Stimulated activated CD8-positive, alpha-beta memory T cell treated with anti-CD3 and anti-CD28 coated beads, Interleukin-7, amount 100 ng/mL, for 1 hour (primary cell): ENCODE measurements at places on chromosomes 11 and 22.

DNA sequence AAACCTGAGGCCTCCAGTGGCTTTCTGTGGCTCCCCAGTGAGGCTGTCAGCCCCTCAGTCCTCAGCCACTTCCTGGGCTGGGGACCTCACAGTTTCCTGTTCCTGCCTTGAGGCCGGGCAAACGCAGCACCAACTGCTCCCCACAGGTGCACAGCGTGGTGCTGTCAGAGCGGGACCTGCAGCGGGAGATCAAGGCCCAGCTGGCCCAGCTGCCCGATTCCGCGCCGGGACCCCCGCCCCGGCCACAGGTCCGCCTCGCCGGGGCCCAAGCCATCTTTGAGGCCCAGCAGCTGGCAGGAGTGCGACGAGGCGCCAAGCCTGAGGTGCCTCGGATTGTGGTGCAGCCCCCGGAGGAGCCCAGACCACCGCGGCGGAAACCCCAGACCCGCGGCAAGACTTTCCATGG lies 5.4 kb downstream of the TBC1D10C start:
- no peak for DNase-seq

- no peak for DNase-seq
Measured at GRCh38 chr11:83235825-83236224, 42.3 kb downstream of the ANKRD42 start.

DNA sequence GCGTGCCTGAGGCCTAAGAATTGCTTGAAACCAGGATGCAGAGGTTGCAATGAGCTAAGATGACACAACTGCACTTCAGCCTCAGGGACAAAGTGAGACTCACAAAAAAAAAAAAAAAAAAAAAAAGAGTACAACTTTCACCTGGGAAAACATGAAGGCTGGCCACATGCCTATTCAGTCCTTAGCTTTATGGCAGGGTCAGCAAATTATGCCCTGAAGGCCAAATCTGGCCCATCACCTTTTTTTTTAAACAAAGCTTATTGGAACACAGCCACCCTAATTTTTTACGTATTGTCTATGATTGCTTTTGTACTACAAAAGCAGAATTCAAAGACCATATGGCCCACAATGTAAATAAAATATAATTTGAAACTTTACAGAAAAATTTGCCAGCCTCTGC lies 8.2 kb downstream of the FSHB start:
- no peak for DNase-seq

DNA sequence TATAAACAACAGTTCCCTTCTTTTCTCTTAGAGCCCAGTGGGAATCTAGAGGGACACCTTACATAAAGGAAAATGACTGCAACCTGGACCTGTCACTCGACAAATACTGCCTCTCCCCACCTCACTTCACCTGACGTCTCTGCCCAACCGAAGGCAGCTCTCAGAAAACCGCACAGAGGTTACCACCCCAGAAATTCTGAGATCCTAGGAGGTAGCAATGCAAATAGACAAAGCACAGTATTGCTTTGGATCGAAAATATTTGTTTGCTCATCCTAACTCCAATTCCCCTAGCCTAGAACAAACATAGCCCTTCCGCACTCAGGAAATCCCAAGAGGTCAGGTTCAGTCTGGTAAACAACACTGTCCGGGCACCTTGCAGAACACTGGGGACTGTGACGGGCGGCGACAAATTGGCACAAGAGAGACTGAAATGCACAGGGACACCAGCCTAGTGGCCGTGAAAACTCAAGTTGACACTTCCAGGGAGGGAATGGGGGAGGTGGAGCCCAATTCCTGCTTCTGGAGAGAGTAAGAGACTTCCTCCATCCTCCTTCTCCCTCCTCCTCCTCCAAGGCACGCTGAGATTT lies 420 bp upstream of the TRIM44 start:
- DNase-seq = no peak

DNA sequence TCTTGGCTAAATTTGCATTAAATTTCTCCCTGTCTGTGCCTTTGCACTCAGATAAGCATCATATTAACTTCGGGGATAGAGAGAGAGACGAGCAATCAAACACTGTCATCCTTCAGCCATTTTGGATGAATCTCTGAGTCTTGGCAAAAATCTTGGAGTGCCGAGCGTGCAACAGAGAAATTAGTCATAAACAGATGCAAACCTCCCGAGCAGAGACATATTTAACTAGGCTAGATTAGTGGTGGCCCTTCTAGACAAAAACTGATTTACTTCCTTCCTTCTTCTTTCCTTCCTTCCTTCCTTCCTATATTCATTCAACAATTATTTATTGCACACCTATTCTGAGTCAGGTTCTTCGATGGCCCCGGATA lies 114.4 kb upstream of the BLID start:
- DNase-seq = no peak

GRCh38 chr11:405954-406795 lies 8.6 kb downstream of the SIGIRR start:
- DNase-seq = no peak

- no peak for DNase-seq
Measured at GRCh38 chr11:63240791-63241379, 2.5 kb downstream of the SLC22A25 start.

- no peak for DNase-seq
Measured at GRCh38 chr11:92688416-92688815, 281.0 kb upstream of the MTNR1B start.

GRCh38 chr11:14070896-14071295 lies 108.4 kb downstream of the SPON1 start:
- DNase-seq = no peak

GRCh38 chr11:121591405-121592033 lies 138.8 kb upstream of the SORL1-AS1 start:
- peak; percentile 48 for DNase-seq

- no peak for DNase-seq
Measured at GRCh38 chr11:70725278-70725677, 326.9 kb downstream of the CTTN start.

DNA sequence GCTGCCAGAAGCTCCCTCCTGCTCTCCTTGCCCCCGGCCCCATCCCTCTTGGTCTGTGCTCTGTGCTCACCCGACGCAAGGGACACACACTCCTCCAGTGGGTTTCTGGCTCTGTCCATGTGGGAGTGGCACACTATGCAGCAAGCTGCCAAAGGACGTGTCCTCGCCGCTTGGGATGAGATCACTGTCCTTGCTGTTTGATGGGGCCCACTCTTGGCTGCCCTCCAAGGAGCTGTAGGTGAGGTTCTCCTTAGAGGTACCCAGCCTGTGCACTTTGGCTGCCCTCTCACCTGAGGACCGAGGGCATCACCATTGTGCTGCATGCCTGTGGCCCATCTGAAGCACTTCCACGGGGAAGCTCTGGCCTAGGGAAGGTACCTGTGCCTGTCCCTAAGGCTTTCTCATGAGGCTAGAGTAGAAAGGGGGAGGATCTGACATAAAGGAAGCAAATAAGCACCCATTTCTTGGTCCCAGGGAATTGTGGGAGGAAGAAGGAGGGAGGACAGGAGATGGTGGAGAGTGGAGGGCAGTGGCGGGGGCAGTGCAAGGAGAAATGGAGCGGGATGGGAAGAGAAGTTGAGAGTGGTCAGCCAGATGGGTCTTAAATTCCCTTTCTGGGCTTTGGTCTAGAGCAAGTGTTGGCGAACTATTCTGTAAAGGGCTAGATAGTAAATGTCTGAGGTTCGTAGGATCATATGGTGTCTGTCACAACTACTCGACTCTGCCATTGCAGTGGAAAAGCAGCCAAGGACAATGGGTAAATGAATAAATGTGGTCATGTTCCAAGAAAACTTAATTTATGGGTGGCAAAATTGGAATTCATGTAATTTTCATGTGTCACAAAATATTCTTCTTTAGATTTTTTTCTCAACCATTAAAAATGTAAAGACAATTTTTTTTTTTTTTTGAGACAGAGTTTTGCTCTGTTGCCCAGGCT lies 47.0 kb upstream of the AMPD3 start:
- no peak for DNase-seq

DNA sequence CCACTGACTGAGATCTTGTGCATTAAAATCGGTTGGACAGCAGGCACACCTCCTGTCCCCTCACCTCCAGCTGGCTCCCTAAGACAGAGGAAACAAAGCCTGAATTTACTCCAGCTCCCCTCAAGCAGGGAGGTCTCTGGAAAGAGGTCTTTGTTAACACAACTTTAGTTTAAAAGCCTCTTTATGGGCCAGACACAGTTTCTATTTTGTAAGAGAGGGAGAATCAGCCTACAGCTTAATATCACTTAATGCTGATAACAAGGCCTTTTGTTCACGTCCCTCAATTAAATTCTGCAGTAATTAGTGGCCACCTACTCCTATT lies 36.3 kb downstream of the PLEKHA7 start:
- no peak for DNase-seq

DNA sequence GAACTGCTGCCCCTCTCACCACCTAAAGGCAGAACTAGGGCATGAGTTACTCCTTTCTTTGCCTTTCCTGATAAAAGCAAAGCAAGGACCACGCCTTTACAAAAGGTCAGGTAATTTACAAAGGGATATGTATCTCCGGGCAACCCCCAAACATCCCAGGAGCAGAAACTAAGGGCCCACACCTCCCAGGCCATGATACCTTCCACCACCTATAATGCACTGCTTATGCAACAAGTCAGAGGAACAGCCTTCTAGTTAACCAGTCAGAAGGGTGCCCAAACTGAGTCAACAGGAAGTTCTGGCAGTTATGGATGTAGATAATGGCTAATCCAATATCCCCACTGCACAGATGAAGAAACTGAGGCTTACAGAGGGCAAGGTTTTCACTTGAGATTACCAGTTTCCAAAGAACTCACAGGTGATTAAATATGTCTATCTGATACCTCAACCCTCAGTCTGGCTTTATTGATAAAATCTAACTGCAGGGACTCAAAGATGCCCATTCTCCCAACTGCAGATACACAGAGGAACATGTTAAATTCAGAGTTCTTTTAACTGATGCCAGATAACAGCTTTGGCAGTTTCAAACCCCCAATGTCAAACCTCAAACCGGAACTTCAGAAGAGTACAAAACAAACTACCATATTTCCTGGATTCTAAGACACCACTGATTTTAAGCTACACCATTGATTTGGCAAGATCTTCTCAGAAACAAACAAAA lies 16.8 kb upstream of the CASTOR1 start:
- DNase-seq = no peak

DNA sequence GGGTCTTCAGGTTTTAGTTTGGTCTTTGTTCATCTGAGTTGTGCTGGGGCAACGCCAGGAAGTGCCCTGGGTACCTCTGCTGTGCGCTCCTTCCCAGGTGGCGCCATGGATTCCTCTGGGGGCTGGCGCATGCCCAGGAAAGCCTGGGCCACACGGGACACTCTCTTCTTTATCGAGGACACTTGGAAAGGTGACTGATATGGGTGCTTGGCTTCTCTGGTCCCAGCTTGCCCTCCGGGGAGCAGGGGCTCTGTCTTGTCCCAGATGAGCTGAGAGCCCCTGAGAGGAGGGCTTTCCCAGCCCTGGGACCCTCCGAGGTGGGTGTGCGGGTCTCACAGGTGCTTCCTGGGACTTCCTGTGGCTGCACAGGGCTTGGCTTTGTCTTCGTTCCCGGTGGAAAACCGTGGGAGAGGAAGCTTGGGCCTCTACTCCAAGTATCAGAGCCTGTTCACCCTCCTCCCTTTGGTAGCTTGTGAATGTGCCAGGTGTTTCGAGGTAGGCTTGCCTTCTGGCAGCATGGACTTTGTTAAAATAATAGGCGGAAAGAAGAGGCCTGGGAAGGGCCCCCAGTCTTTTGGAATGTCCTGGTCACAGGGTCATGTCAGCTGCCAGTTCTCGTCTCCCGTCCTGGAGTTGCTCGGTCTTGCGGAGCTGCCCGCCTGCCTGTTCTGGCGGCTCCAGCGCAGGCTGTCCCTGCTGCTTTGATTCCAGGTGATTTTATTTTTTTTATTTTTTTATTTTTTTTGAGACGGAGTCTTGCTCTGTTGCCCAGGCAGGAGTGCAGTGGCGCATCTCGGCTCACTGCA lies 10.1 kb upstream of the NEAT1 start:
- DNase-seq = no peak

GRCh38 chr11:71263386-71263785 lies 11.0 kb upstream of the SHANK2 start:
- DNase-seq = no peak

DNA sequence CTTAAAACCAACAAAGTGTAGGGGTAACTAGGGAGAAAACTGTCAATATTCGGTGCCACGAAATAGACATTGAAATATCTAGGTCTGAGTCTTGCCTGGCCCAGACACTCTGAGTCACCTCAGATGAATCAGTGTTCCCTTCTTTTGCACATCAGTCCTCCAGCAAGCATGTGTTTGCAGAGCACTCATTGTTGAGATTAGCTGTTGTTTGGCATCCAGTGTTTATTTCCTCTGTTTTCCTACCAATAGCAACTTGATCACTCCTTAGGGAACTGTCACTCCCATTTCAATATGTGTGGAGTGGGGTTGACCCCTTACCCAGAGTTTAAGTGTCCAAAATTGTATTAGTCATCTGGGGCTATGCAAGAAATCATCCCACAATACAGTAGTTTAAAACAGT lies 4.7 kb upstream of the ASCC2 start:
- no peak for DNase-seq

- DNase-seq = no peak
Measured at GRCh38 chr11:116990061-116990473, 108.2 kb downstream of the SIK3 start.

DNA sequence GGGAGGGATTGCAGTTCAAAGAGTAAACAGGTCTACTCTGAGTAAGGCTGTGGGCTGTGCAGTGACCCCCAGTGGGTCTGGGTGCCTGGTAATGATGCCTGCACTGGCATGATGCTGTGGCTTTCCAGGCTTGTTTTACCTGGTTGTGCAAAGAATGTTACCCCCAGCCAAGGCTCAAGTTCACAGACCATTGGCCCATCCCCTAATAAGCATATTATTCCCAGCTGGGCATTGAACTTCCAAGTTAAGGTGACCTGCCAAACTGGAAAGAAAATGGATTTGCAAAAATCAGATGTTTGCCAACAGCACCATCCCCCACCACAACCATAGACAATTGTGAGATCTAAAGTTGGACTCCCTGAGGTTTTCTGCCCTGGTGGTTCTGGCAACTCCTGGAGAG lies 7.9 kb upstream of the EHF start:
- no peak for DNase-seq

DNA sequence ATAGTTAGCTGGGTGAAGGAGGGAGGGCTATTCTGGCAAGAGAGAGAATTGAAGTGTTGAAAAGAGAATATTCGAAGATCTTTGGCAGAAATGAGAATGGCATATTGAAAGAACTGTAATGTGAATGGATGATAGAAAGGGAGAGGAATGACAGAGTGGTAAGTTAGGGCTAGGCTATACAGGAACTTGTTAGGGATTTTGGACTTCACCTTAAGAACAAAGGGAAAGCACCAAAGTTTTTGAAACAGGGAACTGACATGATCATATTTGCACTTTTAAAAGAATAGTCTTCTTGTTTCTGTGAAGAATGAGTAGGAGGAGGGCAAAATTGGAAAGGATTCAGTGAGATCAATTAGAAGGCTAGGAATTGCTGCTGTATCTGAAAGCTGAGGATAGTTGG lies 119.3 kb downstream of the METTL15 start:
- DNase-seq = no peak

- no peak for DNase-seq
Measured at GRCh38 chr11:24324211-24324610, 172.6 kb upstream of the LUZP2 start.

DNA sequence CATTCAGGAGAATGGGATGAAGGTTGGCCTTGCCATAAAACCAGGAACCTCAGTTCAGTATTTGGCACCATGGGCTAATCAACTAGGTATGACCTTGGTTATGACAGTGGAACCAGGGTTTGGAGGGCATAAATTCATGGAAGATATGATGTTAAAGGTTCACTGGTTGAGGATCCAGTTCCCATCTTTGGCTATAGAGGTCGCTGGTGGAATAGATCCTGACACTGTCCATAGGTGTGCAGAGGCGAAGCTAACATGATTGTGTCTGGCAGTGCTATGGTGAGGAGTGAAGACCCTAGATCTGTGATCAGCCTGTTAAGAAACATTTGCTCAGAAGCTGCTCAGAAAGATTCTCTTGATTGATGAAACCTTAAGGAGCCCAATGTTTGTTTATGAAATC lies 5.7 kb downstream of the NF2 start:
- no peak for DNase-seq
